ENCODE measurements at places on chromosomes 6 and 20.

DNA sequence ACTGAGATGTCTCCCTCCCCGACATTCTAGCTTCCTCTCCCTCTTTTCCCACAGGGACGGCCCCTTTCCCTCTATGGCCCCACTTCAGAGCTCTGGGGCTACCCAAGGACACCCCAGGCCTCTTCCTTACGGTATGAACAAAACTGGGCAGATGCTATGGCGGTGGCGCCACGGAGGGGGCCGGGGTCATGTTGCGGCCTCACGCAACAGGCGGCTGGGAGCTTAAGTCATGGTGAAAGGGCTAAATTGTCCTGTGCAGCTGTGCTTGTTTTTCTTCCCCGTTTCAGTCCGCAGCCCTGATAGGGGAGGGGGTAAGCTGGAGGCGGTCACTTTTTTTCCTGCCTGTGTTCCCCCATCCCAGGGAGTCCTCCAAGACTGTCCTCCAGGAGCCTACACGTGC, 17.6 kb upstream of the KIAA1755 start:
- DNase-seq: no peak

- no peak for DNase-seq
Observed at GRCh38 chr20:22819784-22820183, 215.3 kb upstream of the SSTR4 start.

DNA sequence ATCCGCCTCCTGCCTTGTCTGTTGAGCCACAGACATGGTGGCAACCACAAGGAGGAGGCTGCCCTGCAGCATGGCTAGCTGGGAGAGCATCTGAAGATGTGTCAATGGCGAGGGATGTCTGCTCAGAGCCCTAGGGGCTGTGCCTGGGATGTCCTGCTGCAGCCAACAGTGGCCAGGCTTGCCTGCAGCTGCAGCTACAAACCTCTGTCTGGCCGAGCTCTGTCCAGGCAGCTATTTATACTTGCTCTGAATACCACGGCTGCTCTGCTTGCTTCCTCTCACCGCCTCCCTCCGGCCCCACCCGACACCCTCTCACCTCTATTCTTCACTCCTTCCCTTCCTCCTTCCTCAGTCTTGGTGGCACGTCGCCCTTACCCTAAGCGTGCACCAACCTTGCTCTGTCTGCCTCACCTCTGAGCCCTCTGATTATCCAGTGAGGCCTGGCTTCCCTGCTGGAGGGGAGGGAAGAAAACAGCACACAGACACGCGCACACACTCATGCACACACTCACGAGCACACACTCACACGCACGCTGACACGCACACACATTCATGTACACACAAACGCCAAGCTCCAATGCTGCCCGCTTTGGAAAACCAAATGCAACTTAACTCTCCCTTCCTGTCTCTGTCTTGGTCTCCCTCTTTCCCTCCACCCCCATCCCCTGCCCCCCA, at the start of gene ANGPT4:
ANGPT4 (minus strand) TSS at position 210 of the 675 bp plus-strand sequence; CDS start at position 90, 120 bp downstream.
- no peak for DNase-seq

DNA sequence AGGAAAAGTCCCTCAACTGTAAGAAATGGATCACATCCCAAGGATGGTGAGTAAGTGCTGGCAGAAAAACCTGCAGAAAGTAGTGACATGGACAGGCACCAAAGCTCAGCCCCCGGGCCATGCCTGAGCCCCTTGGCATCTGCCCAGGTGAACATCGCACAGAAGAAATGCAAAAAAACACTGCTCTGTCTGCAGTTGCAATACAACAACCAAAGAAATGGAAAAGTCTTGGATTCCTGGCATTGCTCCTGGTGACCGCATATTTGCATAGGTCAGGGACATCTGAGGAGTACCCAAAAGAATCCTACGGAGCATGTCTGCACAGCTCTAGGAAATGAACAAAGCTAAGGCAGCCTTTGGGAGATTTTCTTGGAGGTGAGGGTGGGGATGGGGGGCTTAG, 63.1 kb upstream of the PTPRT start:
- no peak for DNase-seq

DNA sequence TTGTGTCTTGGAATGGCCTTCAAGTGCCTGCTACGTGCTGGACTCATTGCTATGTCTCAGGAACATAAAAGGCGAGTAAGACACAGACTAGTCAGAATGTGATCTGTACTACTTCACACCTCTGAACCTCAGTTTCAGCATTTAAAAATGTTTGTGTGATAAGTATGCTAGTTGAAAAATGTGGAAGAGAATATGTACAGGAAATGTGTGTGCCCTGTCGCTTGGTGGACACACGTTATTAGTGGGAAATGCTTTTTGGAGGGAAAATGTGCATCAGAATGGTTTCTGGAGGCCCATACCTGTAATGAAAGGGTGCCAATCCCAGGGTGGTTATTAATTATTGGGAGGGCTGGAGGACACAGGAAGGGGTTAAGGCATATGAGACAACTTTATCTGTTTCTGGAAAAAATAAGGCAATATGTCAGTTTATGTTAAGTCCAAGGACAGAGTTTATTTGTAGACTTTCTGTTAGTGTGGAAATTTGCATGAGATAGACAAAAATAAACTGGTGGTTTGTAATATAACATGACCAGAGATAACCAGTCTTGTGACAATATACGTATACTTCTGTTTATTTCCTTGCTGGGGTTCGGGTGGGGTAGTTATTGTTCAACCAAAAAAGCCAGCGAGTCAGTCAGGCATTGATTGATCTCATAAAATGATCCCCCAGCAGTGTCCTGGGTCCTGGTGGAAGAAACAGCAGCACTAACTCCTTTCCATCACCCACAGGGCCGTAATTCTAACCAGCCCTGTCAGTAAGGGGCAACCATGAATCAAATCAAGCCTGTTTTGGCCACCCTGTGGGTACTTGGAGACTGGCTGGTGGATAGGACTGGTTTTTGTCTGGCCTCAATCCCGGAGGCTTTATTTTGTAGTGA, 117.9 kb downstream of the JARID2 start:
- peak; percentile 56 for DNase-seq

- DNase-seq: no peak
Observed at GRCh38 chr20:9015984-9016324, 52.9 kb upstream of the PLCB4 start.

DNA sequence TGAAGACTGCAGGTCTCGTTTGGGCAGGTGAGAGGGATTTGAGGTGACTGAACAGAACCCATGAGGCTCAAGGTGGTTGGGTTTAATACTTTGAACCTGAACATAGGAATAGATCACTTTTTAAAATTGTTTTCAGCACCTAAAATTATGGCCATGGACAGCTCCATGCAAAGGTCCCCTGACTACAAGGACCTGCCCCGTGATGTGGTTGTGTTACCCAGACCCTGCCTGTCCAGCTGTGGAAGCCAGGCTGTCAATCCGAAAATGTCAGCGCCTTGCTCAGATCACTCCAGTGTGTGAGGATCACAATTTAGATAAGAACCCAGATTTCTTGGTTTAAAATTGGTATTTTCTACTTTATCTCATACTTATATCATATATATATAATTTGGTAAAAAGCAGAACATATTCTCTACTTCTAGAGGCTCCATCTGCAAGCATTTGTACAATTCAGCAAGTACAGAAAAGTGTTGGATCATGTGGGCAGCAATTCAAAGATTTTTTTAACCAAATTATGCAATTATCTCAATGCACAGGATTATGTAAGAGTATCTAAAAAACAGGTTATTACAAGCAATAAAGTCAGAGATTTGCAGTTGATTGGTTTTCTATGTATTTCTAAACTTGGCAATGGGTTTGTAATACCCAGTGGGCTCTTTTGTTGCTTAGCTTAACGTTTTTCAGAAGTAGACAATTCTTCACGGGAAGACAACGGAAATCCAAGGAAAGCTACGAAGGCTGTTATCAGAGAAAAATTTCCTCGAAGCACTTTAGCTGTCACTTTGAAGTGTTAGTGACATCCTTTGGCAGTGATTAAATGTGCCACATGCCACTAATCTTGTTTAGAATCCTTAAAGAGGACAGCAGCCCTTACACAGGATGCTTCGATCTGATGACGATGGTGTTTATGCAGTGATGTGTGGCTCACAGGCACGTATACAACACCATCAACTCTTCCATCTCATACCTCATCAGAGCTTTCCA, 24.1 kb upstream of the RPS6KA2 start:
- no peak for DNase-seq

- DNase-seq: no peak
Observed at GRCh38 chr6:82246370-82246769, 1.2 kb downstream of the IBTK start.

DNA sequence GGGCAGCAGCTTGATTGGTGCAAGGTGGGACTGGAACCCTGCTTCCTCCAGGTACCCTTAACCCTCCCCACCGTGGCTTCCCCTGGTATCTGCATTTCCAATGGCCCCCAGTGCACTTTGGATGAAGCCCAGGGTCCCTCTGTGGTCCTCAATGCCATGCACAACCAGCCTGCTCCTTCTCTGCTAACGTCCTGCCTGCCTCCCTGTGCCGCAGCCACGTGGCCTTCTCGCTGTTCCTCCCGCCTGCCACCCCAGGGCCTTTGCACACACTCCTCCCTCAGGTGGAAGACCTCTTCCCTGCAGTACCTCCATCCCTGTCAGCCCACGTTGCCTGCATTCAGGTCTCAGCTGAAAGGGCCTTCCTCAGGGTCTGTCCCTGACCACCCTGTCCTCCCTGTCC, 101.6 kb downstream of the BMP7 start:
- DNase-seq: no peak

DNA sequence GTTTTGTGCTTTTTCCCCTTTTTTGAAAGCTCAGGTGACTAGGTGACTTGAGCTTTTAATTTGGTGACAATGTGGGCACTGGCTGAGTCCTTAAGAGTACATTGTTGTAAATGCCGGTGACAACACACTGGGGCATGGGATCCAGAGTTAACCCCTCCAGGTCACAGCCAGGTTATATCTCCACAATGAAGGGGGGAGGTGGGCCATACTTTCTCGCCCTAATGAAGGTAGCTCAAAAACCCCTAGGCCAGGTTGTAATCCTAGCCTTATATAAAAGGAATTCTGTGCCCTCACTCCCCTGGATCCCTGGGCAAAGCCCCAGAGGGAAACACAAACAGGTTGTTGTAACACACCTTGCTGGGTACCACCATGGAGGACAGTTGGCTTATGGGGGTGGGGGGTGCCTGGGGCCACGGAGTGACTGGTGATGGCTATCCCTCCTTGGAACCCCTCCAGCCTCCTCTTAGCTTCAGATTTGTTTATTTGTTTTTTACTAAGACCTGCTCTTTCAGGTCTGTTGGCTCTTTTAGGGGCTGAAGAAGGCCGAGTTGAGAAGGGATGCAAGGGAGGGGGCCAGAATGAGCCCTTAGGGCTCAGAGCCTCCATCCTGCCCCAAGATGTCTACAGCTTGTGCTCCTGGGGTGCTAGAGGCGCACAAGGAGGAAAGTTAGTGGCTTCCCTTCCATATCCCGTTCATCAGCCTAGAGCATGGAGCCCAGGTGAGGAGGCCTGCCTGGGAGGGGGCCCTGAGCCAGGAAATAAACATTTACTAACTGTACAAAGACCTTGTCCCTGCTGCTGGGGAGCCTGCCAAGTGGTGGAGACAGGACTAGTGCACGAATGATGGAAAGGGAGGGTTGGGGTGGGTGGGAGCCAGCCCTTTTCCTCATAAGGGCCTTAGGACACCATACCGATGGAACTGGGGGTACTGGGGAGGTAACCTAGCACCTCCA, 2.2 kb upstream of the VEGFA start:
- DNase-seq: no peak

DNA sequence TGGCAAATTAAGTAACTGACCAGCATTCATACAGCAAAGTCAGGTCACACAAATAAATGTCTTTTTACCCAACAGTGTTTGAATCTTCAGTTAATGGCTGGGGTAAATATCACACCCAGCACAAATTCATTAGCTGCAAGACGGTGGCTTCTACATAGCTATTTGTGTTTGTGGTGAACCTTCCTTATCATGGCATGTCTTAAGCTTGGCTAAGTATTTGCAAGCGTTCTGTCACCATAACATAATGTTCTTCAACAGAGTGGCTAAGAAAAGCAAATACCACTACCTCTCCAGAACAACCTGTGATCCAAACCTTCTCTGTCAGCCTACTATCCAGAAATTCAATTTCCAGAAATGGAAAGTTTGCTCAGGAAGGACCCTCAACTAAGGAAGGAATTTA, 255.6 kb upstream of the TAB2 start:
- no peak for DNase-seq

- DNase-seq: peak; percentile 91
Observed at GRCh38 chr6:109073344-109074132, 21.1 kb downstream of the SESN1 start.

GRCh38 chr6:36663504-36664446, 14.7 kb upstream of the CDKN1A start:
- no peak for DNase-seq

- no peak for DNase-seq
Observed at GRCh38 chr6:39086294-39086693, 28.7 kb downstream of the SAYSD1 start.

DNA sequence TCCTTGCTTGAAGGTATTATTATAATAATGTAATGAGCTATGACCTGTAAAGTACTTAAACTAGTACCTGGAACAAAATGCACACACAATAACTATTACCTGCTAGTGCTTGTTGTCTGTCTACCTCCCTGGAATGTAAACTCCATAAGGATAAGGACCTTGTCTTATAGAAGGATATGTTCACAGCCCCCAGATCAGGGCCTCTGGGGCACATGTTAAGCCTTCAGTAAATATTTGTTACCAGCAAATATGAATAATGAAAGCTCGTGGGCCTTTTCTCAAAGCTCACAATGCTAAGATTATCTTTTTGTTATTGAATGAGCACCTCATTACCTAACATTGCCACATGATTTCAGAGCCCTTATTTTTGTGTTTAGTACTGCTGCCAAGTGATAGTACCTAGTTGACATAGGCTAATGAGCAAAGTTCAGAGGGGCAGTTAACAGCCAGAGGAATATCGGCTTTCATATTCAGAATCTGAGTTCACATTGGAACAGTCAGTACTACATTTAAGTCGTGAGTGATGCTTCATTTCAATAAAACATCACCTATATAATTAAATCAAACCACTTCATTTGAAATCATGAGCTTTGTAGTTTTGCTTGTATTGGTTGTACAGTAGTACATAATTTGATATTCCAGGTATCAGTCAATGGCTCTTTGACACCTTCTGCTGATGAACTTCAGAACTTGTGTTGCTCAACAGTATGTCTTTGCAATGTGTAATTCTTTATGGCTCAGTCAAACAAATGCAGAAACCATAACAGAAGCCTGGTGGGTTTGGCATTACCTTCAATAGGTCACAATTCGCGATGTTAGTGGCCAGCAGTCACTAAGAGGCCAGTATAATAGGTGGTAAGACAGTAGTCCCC, 11.8 kb upstream of the SMLR1 start:
- no peak for DNase-seq
